ENCODE measurements at places on chromosomes 16 and 17.

DNA sequence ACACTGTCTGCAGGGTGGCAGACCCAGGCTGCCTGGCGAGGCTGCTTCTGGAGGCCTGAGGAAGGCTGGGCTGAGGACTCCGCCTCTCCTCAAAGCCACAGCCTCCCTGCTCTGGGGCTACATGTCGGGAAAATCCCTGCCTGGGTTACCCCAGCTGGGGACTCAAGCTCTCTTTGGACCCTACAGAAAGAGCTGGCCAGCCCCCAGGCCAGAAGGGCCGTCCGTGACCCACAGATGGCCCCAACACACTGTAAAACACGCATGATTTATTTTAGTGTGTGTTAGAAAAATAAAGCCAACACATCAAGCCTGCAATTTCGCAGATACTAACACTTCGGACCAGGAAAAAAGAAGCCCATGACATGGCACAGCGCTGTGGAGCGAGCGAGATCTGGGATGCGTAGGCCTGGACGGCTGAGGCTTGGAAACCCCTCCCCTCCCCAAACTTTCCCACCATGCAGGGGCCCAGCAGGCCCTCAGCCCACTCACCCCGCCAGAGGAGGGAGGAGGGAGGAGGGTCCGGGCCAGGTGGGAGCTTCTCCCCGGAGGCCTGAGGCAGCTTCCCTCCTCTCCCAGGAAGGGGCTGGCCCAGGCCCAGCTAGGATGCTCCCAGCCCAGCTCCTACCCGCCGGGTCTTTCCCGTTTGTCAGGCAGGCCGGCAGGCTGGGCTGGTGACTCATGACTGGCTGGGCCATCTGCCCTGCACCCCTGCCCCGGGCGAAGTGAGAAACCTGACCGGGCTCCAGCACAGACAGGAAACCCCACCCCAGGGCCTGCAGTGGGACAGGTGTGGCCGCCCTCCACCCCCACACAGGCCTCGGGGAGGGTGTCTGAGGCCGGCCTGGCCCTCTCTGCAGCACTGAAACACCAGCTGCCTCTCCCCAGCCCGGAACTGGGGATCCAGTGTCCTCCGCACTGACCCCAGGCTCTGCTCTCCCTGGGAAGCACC is 34.1 kb upstream of the SLC38A10 start:
- DNase-seq: no peak

DNA sequence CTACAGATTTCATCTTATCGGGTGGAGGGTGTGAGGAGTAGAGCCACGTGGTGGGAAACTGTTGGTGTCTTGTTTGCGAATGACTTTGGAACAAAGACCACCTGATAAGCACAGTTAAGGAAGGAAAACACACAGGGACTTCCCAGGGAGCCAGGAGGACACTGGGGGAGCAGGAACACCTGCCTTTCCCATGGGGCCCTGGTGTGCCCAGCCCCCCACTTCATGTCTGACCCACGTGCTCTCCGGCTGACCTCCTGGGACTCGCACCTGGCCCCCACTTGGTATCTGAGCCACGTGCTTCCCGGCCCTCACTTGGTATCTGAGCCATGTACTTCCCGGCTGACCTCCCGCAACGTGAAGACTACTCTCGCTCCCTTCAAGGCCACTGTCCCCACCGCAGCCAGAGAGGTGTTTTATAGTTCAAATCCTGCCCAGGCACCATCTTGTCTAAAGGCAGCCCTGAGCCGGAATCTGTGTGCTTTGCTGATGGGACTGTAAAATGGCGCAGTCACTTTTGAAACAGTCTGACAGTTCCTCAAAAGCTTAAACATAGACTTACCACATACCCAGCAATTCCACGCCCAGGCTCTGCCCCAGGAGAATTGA is 5.4 kb upstream of the CSNK1D start:
- DNase-seq: no peak

DNA sequence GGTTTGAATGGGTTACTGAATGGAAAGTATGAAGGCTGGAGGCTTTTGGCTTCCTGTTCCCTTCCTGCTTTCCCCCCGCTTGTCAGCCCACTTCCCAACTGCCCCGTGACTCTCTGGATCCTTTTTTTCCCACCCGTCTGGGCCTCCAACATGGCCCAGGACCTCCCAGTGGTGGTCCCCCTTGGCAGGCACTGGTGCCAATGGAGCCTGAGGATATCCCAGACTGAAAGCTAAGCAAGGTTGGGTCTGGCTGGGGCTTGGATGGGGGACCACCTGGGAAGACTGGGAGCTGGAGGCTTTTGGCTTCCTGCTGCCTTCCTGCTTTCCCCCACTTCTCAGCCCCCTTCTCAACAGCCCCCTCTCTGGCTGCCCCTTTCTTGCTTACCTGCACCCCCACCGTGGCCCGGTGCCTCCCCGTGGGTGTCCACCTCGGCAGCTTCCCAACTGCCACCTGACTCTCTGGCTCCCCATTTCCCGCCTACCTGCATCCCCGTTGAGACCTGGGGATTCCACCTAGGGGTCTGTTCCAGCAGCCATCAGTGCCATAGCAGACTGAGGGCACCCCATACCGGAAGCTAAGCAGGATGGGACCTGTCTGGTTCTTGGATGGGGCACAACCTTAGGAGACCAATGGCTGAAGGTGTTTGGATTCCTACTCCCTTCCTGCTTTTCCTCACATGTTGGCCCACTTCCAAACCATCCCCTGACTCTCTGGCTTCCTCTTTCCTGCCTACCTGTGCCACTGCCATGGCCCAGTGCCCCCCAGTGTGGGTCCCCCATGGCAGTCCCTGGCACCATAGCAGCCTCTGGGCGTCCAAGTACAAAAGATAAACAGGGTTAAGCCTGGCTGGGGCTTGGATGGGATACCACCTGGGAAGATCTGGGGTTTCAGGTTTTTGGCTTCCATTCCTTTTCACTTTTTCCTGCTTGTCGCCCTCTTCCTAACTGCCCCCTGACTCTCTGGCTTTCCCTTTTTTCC is 2295.3 kb downstream of the TP53TG3F start:
- no peak for DNase-seq

- DNase-seq: no peak
Measured at GRCh38 chr16:82150549-82150948, 19.5 kb downstream of the MPHOSPH6 start.

GRCh38 chr17:19023209-19023999 is 18.8 kb upstream of the FAM83G start:
- no peak for DNase-seq

DNA sequence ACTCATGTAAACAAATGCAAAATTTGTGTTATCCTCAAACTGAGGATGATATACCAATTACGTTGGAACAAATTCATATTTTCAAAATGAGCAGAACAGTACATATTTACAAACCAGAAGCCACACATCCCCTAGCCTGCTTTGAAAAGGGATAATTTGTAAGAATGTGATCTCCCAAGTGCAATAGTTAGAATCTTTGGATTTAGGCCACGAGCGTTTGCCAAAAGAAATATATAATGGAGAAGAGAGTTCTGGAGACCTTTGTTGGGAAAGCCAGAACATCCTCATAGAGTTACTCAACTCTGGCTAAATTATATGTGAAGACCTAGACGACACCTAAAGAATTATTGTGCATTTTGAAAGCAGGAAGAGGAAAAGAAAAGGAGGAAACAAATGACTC is 449.3 kb downstream of the KCNJ2 start:
- no peak for DNase-seq

DNA sequence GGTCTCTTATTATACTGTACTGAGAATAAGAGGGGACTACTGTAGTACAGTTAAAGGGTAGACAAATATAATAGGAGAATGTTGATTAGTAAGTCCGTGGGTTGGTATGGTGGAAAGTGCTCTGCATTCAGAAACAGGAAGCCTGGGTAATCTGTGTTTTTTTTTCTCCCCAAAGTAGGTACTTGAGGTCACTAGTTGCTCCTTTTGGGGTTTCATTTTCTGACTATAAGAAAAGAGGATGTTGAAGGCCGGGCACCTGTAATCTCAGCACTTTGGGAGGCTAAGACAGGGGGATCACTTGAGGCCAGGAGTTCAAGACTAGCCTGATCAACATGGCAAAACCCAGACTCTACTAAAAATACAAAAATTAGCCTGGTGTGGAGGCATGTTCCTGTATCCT is 42.0 kb upstream of the MMD start:
- no peak for DNase-seq

DNA sequence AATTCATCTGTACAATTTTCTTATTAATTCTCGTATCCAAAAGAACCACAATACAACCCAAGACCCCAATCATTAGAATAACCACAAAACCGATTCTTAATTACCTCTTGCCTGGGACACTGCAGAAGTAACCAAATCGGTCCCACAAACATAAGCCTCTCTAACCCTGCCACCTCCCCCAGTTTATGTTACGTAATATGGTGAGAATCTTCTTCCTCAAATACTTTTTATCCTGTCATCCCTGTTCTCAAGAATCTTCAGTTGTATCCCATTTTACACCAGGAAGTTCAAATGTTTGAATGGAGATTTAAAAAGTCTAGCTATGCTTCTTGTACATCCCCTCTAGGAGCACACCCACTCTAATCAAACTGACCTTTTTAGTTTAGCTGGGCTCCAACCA is 269.3 kb upstream of the TBX2 start:
- no peak for DNase-seq

GRCh38 chr16:76598498-76598897 is 321.3 kb downstream of the CNTNAP4 start:
- DNase-seq: no peak

GRCh38 chr17:70119983-70120382 is 45.0 kb downstream of the KCNJ16 start:
- no peak for DNase-seq

GRCh38 chr16:85315866-85316265 is 203.6 kb upstream of the CIBAR2 start:
- DNase-seq: no peak

- DNase-seq: no peak
Measured at GRCh38 chr17:2312736-2313135, 9.0 kb downstream of the SRR start.

DNA sequence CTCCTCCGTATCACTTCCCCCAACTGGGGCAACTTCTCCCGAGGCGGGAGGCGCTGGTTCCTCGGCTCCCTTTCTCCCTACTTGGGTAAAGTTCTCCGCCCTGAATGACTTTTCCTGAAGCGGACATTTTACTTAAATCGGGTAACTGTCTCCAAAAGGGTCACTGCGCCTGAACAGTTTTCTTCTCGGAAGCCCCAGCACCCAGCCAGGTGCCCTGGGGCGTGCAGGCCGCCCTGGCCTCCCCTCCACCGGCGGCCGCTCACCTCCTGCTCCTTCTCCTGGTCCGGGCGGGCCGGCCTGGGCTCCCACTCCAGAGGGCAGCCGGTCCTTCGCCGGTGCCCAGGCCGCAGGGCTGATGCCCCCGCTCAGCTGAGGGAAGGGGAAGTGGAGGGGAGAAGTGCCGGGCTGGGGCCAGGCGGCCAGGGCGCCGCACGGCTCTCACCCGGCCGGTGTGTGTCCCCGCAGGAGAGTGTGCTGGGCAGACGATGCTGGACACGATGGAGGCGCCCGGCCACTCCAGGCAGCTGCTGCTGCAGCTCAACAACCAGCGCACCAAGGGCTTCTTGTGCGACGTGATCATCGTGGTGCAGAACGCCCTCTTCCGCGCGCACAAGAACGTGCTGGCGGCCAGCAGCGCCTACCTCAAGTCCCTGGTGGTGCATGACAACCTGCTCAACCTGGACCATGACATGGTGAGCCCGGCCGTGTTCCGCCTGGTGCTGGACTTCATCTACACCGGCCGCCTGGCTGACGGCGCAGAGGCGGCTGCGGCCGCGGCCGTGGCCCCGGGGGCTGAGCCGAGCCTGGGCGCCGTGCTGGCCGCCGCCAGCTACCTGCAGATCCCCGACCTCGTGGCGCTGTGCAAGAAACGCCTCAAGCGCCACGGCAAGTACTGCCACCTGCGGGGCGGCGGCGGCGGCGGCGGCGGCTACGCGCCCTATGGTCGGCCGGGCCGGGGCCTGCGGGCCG is 1.6 kb downstream of the HIC1 start:
- DNase-seq: no peak

- no peak for DNase-seq
Measured at GRCh38 chr16:83660282-83660681, 147.5 kb upstream of the HSBP1 start.

DNA sequence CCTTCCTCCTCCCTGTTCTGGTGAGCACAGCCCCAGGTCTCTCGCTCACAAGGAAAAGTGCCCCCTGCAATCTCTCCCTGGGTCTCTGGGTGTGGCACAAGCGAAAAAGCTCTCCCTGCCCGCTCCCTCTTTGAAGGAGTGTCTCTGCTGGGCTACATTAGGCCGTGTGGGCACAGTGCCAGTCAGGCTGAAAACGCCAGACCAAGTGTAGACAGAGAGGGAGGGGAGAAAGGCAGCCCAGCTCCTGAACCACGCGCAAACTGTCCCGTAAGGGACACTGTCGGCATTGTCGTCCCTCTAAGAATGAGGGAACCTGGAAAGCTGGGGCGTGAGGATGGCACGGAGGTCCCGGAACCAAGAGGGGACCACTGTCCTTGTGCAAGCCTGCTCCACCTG is 3.9 kb downstream of the SMIM5 start:
- DNase-seq: no peak

- no peak for DNase-seq
Measured at GRCh38 chr17:54860617-54861470, 39.8 kb upstream of the TOM1L1 start.

DNA sequence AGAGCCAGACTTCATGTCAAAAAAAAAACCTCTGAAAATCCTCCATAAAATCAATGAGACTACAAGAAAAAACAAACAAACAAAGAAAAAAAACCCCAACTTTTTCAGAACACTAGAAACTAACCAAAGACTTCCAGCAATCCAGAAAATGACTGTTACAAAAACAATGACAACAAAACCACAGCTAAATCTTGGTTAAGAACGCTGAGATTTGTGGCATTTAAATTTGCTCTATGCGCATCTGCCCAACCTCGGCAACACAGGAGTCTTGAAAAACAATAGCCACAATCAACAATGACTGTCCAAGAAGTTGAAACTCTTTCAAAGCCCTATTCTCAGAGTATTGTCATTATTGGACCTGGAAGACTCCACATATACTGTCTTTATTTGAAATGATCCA is 402.4 kb downstream of the ZFHX3 start:
- no peak for DNase-seq

DNA sequence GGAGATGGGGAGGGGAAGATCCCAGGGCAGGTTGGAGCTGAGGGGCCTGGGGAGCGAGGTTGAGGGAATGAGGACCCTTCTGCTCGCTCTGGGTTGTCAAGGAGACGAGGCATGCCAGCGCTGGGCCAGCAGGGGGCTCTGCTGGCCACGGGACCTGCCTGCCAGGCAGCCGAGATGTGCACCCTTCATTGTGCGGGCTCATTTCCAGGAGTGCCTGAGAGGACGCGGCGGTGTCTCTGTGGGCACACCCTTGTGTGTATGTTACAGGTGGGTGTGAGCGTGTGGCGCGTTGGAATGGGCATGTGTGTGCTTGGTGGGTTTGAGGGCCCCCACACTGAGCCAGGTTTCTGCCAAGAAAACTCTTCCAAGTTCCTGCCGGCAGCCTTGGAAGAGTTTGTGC is 15.9 kb downstream of the ARHGAP23 start:
- DNase-seq: no peak

DNA sequence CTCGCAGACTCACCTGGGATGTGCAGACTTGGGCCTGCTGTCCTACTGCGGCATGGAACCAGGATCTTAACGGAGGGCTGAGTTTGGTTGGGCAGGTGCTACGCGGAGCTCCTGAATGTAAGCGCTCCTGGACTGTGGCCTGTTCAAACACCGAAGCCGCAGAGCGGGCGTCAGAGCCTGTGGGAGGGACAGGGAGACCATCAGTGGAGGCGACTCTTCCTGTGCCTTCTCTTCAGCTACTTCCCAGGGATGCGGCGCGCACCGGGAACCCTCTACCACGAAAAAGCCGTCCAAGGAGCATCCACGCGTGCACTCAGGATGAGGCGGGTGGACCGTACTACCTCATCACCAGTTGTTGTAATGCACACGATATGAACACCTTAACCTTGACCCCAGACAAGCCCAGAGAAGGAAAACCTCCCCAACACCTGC is 2.0 kb downstream of the USP36 start:
- no peak for DNase-seq

GRCh38 chr17:42855048-42855596 is 4.1 kb downstream of the AOC3 start:
- no peak for DNase-seq
